ENCODE measurements at places on chromosomes 3 and 15.

DNA sequence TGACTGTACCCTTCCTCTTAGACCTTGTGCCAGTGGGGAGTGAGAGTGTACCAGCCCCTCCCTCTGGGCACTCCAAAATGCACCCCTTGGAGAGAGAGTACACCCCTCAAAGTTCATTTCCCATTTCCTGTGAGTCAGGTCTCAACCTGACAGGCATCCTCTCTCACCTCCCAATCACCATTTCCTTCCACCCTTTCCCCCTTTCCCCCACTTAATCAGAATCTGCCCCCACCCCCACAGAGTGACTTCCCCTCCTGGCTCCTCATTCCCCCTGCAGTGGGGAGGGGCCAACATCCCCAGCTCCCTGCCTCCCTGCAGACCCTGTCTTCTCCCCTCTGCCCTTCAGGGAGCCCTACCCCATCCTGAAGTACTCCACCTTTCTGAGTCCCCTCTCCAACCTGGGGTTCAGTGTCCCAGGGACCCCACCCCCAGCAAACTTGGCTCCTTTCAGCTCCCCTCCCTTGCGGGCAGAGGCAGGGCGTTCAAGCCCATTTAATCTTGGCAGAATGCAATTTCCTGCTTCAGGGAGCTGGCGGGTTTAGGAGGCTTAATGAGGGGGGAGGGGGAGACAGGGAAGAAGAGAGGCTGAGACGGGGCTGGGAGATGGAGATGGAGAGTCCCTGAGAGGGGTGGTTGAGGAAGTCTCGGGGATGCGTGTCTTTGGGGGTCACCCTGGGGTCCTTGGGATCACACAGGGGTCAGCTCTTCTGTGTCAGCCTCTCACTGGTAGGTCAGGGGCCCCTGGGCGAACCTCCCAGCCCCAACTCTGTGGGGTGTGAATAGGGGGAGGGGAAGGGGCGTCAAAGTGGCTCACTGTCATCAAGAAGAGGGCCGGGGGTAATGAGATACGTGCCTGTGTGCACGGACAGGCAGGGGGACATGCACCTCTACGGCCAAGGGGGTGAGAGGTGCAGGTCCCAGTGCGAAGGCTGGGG lies 16.6 kb upstream of the SEMA3F start:
- no peak for DNase-seq

GRCh38 chr15:66454143-66454542 lies 43.4 kb downstream of the SNAPC5 start:
- DNase-seq = no peak

DNA sequence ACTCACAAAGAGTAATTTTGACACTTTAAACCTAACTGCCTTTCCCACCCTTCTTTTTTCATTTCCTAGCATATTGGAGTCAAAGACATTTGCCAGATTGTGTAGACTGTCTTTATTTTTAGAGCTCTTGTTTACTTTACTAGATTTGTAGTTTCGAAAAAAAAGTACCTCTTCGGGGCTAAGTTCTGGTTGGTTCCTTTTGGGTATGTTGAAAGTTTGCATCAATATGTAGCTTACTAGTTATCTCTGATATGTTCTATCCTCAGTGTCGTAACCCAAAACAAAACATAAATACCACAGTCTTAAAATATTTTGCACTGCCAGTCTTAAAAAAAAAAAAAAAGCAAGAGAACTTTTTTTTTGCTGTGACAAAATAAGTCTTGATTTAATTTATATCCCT lies 52.2 kb downstream of the REC114 start:
- no peak for DNase-seq

DNA sequence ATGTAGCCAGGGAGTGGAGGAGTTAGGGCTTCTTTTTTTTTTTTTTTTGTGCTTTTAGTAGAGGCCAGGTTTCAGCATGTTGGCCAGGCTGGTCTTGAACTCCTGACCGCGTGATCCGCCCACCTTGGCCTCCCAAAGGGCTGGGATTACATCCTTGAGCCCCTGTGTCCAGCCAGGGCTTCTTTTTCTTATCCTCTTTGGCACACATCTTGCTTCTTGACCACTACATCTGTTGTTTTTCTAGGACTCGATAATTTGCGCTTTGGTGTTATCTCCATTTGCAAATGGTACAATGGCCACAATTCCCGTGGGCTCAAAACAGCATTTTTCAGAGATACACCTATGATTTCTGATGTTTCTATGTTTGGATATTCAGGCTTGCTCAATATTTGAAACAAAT lies 4.2 kb downstream of the SKIL start:
- no peak for DNase-seq

DNA sequence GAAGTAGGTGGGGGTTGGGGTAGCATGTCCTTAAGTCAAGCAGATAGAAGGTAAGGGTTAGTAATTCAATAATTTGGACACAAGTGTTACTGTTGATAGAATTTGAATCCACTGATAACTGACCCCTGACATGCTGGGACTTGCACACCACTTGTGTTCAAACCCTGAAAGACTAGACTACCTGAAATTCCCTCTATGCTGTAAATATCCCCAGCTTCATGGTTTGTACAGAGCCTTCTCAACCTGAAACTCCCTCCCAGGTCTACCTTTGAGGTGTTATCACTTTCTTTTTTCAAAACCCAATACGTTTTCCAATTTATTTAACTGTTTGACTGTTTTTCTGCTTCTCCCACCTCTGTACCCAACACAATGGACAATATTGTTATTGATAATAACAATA lies 459.6 kb downstream of the NLGN1 start:
- DNase-seq = no peak

DNA sequence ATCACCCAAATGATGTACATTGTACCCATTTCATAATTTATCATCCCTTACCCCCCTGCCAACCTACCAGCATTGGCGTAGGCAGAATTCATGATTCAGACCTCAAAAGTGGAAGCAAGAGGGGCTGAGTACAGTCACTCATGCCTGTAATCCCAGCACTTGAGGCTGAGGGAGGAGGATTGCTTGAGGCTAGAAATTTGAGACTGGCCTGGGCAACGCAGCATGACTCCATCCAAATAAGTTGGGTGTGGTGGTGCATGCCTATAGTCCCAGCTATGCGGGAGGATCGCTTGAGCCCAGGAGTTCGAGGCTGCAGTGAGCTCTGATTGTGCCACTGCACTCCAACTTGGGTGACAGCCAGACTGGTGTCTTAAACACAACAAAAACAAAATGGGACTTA lies 10.4 kb downstream of the TTC14 start:
- DNase-seq = no peak

GRCh38 chr15:23074684-23075083 lies 35.3 kb upstream of the TUBGCP5 start:
- no peak for DNase-seq

DNA sequence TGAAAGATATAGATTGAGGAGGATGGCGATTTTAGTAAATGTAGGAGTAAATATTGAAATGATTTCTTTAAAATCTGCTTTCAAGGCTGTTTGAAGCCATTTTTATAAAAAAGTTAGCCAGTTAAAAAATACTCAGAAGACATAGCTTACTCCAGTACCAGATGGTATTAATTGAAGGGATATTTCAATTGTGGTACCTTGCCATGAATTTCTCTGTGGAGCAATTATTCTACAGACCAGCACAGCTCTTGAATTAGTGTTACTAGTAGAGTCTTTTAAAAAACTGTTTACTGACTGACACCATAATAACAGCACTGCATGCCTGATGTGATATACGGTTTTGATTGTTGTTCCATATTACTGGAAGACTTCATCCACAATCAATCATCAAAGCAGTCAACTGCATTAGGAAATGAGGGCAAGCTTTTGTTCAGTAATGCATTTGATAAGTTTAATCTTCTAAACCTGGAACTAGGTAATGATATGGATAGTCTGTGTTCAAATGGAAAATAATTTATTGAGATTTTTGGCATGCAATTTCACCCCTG lies 106.4 kb downstream of the MFSD1 start:
- no peak for DNase-seq

GRCh38 chr3:53180305-53181023 lies 19.5 kb downstream of the PRKCD start:
- DNase-seq = no peak

GRCh38 chr15:70062321-70062956 lies 35.3 kb downstream of the TLE3 start:
- no peak for DNase-seq

- DNase-seq = no peak
These were observed 63.2 kb downstream of the PXYLP1 start for GRCh38 chr3:141294848-141295247.

DNA sequence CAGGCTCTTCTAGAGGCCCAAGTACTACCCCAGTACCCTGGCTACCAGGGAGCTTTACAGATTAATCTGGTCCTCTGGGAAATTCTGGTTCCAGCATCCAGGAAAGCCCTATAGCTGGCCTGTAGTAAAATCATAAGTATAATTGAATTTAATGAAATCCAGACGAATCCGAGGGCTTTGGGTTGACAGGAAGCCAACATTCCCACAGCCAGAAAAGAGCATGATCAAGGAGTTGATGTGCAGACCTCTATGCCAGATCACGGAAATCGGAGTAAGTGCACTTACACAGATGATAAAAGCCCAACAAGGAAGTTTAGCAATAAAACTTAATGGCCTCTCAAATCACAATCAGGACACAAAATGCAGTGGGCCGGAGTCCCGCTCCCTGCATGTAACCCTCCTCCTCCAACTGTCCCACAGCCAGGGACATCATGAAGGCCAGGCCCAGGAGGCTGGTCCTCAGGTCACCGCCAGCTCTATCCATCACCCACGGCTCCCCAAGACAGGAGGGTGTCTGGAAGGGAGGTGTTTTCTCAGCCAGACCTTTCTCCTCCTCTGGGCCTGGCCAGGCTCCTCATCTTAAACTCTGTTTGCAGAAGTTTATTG lies 62.8 kb upstream of the SEC22A start:
- DNase-seq = no peak

- DNase-seq = no peak
These were observed 44.8 kb upstream of the HES1 start for GRCh38 chr3:194091141-194091540.
